ENCODE measurements at places on chromosomes 16 and 17. TPM values are rescaled to one million over a fixed set of nuclear protein-coding genes. Genes with fewer than 3 reads are reported as not detected.

The PPL gene
- polyA plus RNA-seq: 0.66 TPM

The AGRP gene
- polyA plus RNA-seq: not detected

The NKD1 gene
- 1.1 TPM for polyA plus RNA-seq

The CDH3 gene
- 9.1 TPM for polyA plus RNA-seq

The KRT27 gene
- not detected for polyA plus RNA-seq

The MYH13 gene
- 0.05 TPM for polyA plus RNA-seq

The NLK gene
- 81.7 TPM for polyA plus RNA-seq

The HEATR9 gene
- not detected for polyA plus RNA-seq

The KCTD19 gene
- polyA plus RNA-seq: 0.45 TPM

The MYADML2 gene
- polyA plus RNA-seq: 1.1 TPM

The CHST5 gene
- 2.7 TPM for polyA plus RNA-seq

The KIF18B gene
- 0.10 TPM for polyA plus RNA-seq

The PERCC1 gene
- not detected for polyA plus RNA-seq

Measured in neural cell (in vitro differentiated cells).